ENCODE measurements at places on chromosomes 3 and 15.

GRCh38 chr3:185071287-185071800, 81.5 kb downstream of the C3orf70 start:
- no peak for DNase-seq

DNA sequence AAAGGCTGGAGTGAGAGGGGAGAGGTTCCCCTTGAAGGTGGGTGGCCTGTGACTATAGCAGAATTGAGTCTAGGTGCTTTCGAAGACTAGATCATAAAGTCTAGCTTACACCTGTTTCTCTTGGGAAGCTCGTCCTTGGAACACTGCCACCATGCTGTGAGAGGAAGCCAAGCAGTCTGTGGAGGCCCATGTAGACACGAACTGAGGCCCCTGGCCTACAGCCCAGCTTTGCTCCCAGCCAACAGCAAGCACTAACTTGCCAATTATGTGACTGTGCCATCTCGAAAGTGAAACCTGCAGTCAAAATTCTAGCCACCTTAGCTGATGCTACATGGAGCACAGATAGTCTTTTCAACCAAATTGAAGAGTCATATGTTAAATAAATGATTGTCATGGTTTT, 190.5 kb upstream of the NECTIN3 start:
- peak; percentile 69 for DNase-seq

DNA sequence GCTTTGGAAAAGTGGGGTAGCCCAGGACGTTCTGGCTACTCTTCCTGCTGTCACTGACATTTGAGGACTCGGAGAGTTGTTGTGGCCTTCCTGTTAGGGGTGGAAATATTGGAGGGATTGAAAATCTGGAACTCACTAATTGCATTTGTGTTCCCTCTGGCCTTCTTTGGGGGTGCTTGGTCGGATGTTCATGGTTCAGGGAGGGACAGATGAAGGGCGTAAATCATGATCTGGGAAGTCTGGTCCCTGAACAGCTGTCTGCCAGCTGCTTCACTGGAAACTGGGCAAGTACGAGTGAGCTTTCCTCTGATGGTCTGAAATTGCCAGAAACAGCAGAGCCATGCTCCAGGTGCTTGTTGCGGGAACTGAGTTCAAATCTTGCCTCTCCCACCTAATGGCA, 327.8 kb upstream of the C2CD4B start:
- no peak for DNase-seq

DNA sequence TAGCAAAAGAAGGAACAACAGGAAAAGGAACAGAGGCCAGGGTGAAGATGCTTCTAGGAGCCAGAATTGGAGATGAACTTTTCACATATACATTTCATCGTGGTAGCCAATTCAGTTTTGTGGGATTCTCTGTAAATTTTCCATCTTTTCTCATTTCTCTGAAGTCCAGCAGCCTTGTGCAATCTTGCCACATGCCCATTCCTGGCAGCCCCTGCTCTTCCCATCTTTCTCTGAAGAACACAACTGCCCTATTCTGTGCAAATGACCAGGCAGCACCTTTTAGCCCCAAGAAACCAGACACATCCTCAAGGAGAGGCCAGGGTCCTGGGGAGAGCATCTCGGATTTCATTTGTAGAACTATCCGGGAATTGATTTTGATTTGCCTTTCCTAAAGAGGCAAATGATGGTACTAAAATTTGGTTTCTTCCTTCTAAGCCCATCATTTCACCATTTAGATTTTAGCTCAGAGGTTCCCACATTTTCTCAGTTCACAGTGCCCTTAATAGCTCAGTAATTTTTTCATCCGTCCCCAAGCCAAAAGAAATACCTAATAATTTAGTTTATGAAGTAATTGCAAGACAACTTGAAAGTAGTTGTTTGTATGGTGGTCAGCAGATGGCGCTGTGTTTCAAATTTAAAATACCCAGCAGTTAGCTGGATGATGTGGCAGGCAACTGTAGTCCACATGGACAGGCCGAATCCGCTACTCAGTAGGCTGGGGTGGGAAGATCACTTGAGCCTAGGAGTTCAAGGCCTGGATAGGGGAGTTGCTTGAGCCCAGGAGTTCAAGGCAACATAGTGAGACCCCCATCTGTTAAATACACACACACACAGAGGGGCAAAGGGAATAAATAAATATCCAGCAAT, 61.3 kb upstream of the ACKR4 start:
- peak; percentile 22 for DNase-seq

DNA sequence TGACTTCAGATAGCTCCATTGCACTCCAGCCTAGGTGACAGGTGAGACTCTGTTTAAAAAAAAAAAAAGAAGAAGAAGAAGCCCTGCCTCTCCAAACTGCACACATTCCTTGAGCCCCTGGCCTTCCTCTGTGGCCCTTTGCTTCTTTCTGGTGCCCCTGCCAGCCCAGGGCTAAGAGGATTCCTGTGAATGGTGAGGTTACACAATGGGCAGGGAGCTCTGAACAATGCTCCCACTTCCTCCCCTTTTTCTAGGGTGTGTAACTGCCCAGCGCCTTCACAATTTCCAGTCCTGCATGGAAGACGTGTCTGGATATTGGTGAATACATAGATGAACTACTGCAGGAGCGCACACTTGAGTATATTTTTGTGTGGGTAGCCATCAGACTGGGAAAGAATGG, 3.6 kb upstream of the AMOTL2 start:
- no peak for DNase-seq

- no peak for DNase-seq
Observed at GRCh38 chr3:175456466-175456865, 597.3 kb downstream of the NAALADL2 start.

DNA sequence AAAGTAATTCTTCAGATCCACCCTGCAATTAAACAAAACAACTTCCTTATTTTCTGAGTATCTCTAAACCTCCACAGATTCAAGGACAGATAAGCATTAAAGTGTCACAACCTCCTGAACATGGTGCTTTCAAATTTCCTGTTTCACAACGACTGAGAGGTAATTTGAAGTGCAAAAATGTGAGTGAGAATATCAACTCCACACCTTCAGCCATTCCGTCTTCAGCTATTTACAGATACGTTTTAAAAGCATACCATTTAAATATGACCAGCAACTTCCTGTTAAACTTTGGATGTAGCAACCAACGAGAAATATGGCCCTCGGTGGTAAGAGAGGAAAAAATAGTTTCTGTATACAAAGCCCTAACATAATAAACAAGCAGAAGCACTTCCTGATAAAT, 32.1 kb upstream of the PCSK6 start:
- no peak for DNase-seq

DNA sequence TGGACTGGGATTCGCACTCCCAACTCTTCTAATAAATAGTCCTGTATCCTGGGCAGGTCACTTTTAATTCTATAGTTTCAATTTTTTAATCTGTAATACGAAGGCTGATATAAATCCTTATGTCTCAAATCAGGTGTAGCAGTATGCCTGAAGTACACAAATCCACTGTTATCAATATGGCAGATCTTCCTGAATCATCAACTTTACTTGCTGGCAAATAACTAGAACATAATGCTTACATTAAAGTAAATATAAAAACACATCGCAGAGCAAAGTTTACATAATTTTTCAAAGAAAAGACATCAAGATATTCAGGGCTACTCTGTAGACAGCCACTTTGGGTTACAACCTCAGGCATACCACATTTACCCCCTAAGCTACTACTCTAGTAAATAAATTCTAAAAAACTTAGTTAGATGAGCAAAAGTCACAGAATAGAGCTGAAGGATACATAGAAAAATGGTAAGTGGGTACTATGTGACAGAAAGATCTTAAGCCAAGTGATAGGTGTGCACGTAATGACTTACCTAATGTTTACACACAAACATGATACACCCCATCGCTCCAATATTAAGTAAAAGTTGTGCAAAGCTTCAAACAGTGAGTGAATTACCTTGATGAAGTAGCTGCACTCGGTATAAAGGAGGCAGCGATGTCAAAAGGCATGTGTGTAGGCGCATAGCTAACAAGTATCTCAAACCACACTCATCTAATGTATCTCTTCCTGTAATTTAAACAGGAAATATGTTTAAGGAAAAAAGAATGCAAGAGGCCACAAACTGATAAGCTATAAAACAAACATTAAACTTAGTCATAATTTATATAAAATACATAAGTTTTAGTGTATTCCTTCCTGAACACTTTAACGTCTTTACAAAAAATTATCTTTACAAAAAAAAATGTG, 127.9 kb downstream of the DMXL2 start:
- no peak for DNase-seq

DNA sequence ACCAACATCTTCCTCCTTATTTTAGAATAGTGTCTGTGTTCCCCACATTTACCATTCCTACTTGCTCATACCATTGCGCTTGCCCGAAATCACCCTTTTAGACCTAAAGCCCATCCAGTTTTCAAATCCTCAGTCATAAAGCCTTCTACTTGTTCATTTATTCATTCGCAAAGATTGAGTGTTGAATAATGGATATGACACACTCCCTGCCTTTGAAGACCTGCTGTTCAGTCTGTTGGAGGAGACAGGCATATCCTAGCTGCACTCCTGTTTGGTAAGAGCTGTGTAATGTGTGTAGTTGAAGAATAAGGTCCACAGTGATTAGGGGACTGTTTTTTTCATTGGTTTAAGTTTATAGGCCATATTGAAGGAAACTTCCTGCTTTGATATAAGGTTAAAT, 1.7 kb downstream of the CNOT10 start:
- no peak for DNase-seq

DNA sequence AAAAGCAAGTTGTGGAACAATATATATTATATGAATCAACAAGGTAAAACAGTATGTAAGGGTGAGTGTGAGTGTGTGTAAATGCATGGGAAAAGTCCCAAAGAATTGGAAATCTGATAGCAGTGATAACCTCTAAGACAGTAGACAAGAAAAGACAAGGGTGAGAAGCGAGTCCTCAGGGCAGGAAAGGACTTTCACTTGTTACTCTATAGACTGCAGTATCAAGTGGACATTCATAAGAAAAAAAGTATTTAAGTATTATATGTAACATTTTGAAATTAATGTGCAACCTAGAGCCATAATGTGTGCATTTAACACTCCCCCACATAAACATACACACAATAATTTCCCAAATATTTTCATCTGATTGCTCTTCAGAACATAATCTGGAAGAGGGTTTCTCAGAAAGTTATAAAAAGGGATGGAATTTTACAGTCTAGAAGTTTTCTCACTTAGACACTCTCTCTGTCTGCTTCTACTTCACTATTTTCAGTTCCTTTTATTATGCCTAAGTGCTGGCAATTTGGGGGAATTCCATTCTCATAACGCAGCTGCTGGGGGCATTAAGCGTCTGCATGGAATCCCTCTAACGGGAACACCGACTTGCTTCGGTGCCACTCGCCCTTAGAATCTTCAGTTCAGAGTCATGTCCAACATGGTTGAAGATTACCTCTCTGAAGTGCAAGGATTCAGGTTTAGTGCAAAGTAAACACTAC, 50.0 kb upstream of the CDIN1 start:
- DNase-seq: no peak

DNA sequence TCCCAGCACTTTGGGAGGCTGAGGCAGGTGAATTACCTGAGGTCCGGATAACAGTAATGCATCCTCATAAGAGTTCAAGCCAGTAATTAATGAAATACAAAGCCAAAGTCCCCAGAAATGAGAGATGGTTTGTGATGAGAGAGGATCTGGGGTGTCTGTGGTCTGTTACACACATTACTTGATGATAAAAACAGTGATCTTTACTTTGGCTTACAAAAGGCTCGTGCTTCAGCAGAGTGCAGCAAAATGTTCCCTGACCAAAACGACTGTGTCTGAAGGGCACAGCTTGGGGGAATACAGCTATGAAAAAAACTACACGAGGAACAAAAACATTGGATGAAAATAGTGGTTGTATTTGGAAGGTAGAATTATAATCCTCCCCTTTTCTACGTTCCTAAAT, 40.9 kb downstream of the CRTC3 start:
- DNase-seq: no peak

DNA sequence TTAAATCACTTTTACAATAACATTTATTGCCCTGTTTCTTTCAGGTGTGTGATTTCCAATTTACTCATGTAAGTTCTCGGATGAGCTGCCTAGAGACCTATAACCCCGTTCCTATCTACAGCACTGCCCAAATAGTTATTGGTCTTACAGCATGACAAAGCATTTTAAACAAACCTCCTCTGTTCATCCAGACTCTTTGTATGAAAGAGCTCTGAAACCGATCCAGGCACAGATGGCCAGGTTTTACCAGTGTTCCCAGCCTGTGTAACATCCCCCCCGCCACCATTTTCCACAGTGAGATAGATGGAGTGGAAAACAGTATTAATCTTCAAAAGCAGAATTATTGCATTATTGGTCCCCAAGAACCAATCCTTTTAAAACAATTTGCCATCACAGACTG, 59.0 kb upstream of the SPTSSB start:
- no peak for DNase-seq

- DNase-seq: no peak
Observed at GRCh38 chr3:102112704-102113230, 263.5 kb downstream of the NFKBIZ start.

DNA sequence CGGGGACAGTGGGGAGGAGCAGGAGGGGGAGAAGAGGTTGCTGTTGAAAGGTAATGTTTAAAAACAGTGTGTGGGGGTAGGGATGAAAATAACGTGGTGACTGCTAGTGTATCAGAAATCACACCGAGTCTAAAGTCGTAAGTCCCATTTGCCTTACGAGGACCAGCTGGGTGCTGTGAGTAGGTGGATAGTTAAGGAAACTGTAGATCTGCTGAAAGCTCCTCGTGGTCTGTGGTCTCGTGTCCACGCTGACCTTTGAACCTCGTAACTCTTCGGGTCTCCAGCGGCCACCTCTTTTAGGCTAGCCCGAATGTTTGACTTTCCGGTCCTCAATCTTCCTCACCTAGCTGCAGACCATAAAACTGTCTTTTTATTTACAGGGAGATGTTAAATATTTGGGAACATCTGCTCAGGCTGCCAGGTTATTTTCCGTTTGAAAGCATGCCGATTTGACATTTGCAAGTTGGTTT, 29.3 kb upstream of the ST3GAL6 start:
- DNase-seq: no peak

DNA sequence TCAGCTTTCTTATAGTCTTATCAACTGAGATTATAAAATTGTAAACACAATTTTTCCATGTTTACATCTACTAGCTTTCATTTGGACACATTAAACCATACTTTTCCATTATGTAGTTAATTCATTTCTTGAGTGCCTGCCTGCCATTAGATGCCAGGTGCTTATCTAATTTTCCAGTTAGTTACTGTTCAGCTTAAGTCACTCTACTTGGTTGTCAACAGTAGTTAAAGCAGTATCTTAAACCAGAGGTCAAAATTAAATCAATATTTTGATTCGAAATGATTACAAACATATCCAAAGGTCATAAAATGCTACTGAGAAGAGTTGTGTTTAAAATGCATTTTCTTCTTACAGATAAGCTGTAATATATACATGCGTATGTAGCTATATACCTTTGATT, 56.2 kb upstream of the UBP1 start:
- no peak for DNase-seq

Measured in NCI-H2081 treated with DMSO at 0.1 percent for 48 hours (cell line).